ENCODE measurements at places on chromosomes 2 and 18.

DNA sequence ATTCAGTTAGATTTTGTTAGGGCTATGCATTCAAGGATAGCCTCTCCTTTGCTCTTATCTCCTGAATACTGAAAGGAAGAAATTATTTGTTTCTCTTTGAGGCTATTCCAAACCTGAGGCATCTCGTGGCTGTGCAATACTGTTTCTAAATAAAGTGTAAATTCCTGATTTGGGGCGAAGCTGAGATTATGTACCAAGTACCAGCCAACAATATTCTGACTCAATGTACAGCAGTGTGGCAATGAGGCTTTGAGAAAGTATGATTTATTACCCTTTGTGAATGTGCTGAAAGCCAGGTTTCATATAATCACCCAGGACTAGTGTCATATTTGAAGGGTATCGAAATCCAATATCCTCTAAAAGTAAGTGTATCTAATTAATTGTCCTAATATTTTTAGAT lies 113.5 kb downstream of the MEIS1 start:
- no peak for DNase-seq

DNA sequence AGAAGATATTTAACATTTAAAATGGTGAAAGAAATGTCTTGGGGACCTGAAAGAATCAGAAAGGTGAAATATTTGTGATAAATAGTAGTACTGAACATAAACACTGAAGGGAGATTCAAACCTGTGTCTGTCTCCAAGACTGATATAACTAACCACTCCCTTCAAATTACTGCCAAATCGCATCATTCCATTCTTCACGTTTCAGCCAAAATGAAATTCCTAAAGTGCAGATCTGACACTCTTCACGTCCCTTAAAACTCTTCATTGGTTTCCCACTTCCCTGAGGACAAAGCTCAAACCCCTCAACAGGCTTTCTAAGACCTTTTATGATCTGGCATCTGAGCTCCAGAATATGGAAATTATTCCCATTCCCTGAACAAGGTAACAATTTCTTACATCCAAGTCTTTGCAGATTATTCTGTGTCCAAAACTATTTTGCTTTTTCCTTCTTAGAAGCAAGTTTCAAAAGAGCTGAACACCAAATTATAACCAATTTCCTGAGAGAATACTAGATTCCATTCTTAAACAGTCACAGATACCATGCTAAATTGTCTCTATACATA lies 18.9 kb downstream of the SLC8A1 start:
- no peak for DNase-seq

DNA sequence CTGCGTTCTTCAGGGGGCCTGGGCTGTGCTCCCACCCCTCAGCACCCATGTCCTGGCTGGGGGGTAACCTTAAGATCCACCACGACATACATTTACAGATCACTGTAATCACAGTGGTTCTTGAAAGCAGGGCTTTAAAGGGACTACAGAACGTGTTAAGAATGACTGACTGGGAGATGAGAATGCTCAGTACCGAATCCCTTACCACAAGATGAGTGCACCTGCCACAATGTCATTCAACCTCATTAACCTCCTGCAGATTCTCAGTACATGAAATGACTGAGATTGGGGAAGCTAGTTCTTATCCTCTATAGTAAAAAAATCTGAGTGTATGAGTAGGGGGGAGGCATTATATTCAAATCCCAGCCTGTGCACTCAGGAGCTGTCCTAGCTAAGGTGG lies 10.5 kb upstream of the PIEZO2 start:
- DNase-seq: no peak

DNA sequence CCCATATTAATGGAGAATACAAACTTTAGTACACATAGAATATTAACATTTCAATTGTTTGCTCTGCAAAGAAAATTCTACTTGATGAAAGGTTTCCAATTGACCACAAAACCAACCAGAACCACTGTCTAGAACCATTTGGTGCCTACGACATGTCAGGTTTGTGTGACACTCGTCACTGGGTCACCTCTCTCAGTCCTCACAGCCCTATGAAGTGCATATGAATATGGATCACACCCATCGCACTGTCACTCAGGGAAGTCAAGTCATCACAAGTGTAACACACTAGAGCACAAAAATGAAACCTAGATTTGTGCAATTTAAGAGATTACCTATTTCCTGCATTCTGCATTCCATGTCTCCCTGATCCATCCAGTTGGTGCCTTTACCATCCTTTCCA lies 43.7 kb downstream of the PTPN2 start:
- DNase-seq: no peak

All from erythroblast (primary cell).